NT2/D1 (cell line): ENCODE measurements at places on chromosomes 6 and 20.

- DNase-seq = peak; percentile 36
These were observed 33.0 kb upstream of the FILIP1 start for GRCh38 chr6:75526502-75527127.

DNA sequence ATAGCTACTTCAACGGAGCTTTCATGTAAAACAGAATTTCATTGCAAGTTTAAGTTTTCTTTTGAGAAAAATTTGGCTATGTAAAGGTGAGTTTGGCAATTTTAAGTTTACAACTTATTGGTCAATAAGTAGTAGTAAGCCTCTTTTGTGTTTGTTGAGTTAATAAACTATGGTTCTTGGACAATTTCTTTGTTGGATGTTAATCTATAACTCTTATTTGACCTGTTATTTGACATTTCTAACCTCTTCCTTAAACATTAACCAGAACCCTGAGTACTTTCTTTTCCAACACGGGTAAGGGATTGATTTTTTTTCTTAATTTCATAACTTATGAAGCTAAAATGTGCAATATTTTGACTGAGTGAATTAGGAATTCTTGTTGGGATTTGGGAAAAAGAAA is 354.4 kb downstream of the PRKN start:
- no peak for DNase-seq

GRCh38 chr6:107185391-107185970 is 70.2 kb upstream of the BEND3 start:
- peak; percentile 18 for DNase-seq

GRCh38 chr20:50186151-50186885 is 4.3 kb upstream of the CEBPB start:
- DNase-seq = peak; percentile 83
